ENCODE measurements at places on chromosomes 11 and 22.
A peak's percentile ranks its signal among the peaks of the same experiment; 100 is the strongest.

DNA sequence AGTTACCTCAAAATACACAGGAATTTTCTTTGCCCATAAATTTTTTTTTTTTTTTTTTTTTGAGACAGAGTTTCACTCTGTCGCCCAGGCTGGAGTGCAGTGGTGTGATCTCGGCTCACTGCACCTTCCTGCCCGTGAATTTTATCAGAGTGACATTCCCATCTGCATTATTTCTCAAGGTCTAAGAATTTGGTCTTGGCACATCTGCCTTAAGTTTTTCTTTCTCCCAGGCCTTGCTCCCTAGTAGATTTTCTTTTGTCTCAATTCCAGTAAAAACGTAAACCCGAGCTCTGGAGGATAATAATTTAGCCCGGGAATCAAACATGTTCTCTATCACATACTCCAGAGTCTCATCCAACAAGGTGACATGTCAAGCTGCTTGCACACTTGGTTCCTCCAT, 12.4 kb downstream of the TRIM6 start:
- DNase-seq: no peak

- DNase-seq: no peak
Observed at GRCh38 chr11:26234451-26234850, 97.5 kb upstream of the ANO3 start.

DNA sequence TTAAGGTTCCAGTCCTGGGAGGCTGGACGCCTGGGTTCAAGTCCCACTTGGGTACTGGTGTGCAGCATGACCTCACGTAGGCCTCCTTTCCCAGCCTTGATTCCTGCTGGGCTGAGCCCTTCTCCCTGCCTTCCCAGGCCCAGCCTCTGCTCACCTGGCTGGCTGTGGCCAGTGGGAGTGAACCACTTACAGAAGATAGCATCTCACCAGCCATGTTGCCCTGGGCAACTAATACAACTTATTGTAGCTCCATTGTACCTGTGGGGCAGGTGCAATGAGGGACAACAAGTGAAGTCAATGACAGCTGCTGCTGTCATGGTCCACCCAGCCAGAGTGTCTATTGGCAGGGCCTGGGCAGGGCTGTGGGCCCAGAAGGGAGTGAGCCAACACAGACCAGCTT, 48.4 kb upstream of the MPEG1 start:
- DNase-seq: peak; percentile 84

- no peak for DNase-seq
Observed at GRCh38 chr11:103637295-103637694, 399.1 kb upstream of the DDI1 start.

DNA sequence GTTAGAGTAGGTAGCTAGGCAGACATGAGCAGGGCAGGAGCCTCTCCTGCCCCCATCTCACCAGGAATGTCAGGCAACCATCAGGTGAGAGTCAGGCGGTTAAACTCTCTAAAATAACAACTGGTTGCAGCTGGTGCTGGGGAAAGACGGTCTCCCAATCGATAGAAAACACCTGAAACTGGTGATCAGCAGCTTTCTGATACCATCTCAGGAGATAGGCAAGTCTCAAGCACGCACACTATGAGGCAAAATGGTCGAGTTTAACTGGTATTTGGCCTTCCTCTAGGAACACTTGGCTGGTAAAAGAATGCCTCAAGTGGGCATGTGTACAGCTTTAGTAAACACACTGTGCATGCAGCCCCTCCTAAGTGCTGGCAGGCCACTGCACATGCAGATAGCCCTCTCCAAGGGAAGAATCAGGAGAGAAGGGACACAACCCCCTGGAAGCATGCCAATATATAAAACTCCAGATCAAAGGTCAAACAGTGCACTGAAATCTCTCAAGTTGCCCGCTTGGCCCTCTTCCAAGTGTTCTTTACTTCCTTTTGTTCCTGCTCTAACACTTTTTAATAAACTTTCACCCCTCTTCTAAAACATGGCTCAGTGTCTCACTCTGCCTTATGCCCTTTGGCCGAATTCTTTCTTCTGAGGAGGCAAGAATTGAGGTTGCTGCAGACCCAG, 88.7 kb downstream of the USP35 start:
- no peak for DNase-seq

DNA sequence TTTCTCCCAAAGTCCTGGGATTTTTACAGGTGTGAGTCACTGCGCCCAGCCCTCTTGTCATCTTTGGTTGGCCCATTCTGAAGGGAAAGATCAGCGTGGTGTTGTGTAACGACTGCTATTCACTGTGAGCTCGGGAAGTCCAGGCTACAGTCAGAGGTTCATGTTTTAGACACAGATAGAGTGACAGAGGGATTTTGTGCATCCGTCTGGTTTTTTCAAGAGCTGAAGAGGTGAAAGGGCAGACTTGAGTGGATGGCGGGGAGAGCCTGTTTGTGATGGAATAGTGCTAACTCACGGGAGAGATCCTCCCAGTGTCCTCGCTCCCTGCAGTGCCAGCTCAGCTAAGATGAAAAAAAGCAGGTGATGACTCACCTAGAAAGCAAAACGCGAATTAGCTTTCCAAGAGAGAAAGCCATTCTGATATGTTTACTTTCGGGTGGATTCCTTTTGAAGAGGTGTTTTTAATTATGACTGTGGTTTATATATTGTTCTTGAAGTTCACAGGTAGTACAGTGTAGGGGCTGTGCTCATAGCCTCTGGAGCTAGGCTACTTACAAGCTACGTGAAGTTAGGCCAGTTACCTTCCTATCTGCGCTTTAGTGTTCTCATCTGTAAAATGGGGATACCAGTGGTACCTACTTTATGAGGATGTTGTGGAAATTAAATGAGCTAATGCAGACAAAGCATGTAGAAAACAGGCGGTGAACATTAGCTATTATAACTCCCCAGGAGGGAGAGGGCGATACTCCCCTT, 67.2 kb downstream of the C11orf91 start:
- DNase-seq: peak; percentile 94
